ENCODE measurements at places on chromosomes 12 and 14.

- DNase-seq: no peak
Observed at GRCh38 chr14:69753860-69754259, 13.1 kb upstream of the SRSF5 start.

- DNase-seq: no peak
Observed at GRCh38 chr12:90254796-90255195, 546.2 kb upstream of the ATP2B1 start.

DNA sequence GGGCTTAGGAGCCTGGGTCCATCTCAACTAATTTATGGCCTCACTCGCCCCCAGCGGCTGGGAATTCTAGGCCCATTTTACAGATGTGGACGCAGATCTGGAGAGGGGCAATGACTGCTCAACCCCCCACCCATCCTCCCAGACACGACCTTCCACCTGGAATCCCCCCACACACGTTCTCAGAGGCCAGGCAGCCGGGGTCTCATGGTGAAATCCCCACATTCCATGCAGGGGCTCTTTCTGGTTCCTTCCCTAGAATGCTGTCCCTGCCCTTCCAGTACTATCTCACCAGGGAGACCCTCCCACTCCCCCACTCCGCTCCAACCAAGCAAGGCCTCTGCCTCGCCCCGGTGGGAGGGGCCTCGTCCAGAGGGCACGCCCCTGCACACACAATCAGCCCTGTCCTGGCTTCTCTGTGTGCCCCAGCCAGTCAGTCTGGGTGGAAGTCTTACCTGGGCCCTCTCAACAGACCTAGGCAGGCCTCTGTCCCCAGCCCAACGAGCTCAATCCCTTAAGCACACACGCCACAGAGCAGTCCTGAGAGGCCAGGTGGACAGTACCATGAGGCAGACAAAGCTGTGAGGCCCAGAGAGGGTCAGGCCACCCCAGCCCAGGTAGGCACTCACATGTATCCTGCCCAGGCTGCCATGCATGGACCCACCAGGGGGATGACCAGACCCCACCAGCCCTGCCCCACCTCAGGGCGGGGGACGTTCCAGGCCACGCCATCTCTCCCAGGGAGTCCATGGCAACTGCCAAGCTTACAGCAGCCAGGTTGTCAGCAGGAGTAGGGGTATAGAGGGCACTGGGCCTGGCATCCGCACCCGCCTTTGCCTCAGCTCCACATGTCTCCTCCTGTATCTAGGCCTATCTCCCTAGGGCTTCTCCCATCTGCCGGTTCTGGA is 1.3 kb upstream of the ANKRD9 start:
- peak; percentile 65 for DNase-seq

GRCh38 chr12:101813117-101813516 is 17.6 kb downstream of the GNPTAB start:
- no peak for DNase-seq

GRCh38 chr14:90053044-90053443 is 8.8 kb upstream of the KCNK13 start:
- DNase-seq: no peak

DNA sequence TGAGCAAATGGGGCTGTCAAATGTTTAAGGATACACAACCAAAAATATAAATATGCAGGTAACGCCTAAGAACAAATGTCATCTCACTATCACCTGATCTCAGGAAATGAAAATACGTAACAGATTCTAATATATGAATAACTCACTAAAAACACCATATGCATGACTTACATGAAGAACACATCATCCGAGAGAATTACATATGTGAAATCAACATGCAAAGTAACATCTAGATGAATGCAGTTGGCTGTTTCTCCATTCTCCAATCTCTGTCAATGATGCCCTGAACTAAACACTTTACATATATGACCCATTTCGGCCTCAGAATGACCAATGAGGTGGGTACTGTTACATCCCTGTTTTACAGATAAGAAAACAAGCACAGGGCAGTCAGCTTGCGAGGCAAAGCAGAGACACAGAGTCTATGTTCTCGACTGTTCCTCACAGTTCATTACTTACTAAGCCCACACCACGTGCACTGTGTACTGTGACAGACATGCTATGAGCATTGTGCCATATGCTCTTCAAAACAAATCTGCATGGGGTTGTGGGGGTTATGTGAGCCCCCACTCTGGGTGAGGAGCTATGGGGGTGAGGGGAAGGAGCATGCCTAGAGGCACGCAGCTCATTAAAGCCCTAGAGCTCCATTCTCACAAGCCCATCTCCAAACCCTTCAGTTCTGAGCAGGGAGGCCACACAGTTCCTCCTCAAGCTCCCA is 42.6 kb downstream of the ZFYVE21 start:
- no peak for DNase-seq

DNA sequence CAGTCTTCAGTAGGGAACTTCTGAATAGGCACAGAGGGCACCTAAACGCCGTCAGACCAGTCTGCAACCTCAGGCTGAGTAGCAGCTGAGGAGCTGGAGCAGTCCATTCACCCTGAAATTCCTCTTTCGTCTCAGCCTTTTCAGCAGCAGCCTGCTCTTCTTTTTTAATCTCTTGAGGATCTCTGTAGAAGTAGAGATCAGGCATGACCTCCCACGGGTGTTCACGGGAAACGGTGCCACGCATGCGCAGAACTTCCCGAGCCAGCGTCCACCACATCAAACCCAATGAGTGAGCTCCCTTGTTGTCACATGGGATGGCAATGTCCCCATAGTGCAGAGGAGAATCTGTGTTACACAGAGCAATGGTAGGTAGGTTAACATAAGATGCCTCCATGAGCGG is 11.1 kb upstream of the MARK3 start:
- no peak for DNase-seq

DNA sequence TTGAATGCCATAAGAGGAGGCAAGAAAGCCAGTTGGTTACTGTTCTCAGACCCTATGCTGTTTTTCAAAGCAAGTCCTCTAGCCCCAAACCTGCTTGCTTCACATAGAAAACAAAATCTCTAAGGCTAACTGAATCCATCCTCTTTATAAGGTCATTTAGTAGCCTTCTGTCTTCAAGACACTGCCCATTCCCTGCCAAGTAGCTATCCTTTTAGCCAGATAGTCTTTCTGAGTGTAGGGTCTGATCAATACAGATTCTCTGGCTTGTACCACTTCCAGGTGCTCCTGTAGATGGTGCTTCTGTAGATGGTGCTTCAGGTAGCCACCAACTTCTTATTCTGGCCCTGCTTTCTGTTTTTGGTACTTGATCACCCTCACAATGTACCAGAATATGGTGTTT is 15.9 kb upstream of the CCER1 start:
- no peak for DNase-seq

GRCh38 chr12:54598970-54599369 is 10.5 kb upstream of the PPP1R1A start:
- no peak for DNase-seq

DNA sequence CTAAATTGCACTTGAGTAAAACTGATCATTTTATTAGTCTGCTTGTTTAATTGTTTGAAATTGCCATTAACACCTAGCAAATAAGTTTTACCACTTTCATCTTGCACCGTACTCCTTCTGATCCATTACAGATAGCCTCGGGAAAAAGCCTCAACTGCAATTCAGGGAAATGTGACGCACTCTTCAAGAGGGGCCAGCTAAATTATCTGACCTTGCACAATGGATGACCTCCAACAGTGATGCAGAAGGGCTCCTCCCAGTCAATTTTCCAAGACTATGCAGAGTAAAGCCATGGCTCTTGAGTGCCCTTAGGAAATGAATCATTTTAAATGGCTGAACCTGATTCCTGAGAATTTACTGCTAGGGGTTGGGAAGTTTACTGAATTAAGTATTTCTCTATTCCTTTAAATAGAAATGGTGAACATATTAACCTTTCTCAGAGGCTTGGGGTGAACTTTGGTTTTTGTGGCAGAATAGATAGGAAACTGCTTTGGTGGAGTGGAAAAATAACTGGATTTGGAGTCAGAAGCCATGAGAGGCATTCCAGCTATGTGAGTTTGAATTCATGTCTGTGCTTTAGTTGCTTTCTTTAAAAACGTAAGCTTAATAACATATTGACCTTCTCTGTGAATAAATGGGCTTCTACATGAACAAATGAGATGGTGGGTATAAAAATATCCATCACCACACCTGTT is 64.8 kb upstream of the OVCH1 start:
- DNase-seq: no peak

- peak; percentile 90 for DNase-seq
Observed at GRCh38 chr12:104303538-104304151, at the start of gene EID3. Gene EID3 (plus strand): TSS chr12:104303739. CDS start chr12:104303935, 196 bp downstream.

DNA sequence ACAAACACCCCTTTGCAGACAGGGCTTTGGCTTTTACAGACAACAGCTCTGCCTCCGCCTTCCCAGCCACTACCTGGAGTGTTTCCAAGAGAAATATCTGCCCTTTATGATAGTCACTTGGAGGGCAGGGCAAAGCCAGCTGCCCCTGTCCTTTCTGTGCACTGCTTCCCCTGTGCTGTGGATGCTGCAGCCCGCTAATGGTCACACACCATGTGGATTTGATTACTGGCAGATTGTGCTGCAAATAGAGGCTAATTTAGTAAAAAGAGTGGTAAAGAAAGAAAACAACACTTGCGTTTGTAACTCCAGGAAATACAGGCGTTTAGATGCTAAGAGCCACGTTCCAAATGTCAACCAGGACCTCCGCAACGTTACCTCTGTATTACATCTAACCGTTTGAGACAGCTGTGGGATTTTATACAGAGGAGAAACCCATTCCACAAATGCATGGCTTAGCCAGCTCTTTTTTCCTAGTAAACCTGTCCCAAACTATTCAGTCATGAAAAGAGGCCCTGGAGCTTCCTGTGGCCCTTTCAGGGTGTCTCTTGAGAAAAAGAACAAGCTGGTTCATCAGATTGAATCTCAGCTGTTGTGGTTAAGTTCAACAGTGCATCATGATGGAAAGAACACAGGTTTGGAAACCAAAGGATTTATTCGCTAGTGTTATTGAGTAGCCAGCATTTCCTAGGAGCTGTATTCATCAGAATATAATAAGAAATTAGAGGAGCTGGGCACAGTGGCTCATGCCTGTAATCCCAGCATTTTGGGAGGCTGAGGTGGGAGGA is 30.1 kb upstream of the PWP1 start:
- DNase-seq: peak; percentile 26

GRCh38 chr12:124520265-124520701 is 47.1 kb downstream of the NCOR2 start:
- peak; percentile 40 for DNase-seq

DNA sequence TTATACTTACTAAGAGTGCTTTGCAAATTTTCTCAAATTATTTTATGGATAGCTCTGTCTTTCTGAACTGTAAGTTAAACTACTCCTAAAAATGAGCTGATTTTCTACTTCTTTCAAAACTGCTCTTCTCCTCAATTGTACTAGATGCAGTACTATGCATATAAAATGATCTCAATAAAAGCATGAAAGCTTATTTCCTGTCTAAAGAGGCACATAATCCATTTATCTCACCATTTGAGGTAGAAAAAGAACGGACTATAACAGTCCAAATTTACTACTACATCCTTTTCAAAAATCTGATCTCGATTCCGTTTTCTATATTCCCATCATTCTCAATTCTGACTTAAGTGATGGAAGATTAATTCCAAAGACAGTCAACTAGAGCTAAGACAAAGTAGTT is 14.4 kb downstream of the SLIRP start:
- no peak for DNase-seq

GRCh38 chr12:30694412-30695198 is 1.1 kb downstream of the IPO8 start:
- DNase-seq: peak; percentile 52

- peak; percentile 38 for DNase-seq
Observed at GRCh38 chr12:110079477-110080400, 31.4 kb upstream of the C12orf76 start.

GRCh38 chr12:123150744-123151456 is at the start of gene PITPNM2:
Gene PITPNM2 (minus strand): TSS chr12:123151090. CDS start chr12:123034590, 116,500 bp downstream.
- peak; percentile 69 for DNase-seq
